Left lung (tissue), 14 donors: ENCODE measurements at places on chromosomes 5 and 9.

- no peak for DNase-seq
Observed at GRCh38 chr5:42268630-42269029, 154.6 kb upstream of the GHR start.

DNA sequence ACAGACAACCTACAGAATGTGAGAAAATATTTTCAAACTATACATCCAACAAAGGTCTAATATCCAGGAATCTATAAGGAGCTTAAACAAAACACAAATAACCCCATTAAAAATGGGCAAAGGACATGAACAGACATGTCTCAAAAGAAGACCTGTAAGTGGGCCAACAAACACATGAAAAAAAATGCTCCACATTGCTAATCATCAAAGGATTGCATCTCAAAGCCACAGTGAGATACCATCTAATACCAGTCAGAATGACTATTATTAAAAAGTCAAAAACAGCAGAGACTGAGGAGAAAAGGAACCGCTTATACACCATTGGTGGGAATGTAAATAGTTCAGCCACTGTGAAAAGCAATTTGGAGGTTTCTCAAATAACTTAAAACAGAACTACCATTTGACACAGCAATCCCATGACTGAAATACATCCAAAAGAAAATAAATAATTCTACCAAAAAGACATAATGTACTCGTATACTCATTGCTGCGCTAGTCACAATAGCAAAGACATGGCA is 39.1 kb upstream of the C5orf63 start:
- no peak for DNase-seq

GRCh38 chr9:128026773-128027541 is 40.2 kb downstream of the NAIF1 start:
- no peak for DNase-seq

GRCh38 chr5:125536582-125536981 is 790.1 kb upstream of the ZNF608 start:
- no peak for DNase-seq

- DNase-seq: no peak
Observed at GRCh38 chr9:134568116-134568515, 73.5 kb upstream of the COL5A1 start.

DNA sequence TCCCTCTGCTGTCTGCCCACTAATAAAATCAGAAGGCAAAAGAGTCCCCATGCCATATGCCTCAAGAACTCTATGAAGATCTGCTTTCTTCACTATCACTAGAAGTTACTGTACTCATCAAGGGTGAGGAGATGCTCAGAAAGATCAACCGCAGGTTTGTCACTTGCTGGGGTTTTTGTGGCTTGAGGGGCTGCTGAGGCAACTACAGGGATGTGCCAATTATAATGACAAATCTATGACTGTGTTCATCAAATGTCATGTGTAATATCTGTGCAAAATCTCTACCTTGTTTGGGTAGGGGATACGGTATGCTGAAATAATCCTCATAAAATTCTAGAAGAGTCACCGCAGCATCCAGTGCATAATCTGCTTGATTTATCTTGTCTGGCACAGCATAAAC is 13.0 kb downstream of the ERAP1 start:
- no peak for DNase-seq

GRCh38 chr5:179679014-179679674 is 1.7 kb downstream of the CBY3 start:
- peak; percentile 91 for DNase-seq

GRCh38 chr5:179964015-179964414 is 56.3 kb upstream of the TBC1D9B start:
- no peak for DNase-seq

GRCh38 chr9:20447291-20447690 is 175.0 kb downstream of the MLLT3 start:
- no peak for DNase-seq

- no peak for DNase-seq
Observed at GRCh38 chr5:125043781-125044391, 297.4 kb upstream of the ZNF608 start.

- DNase-seq: no peak
Observed at GRCh38 chr5:178387856-178388190, 155.2 kb upstream of the PHYKPL start.

DNA sequence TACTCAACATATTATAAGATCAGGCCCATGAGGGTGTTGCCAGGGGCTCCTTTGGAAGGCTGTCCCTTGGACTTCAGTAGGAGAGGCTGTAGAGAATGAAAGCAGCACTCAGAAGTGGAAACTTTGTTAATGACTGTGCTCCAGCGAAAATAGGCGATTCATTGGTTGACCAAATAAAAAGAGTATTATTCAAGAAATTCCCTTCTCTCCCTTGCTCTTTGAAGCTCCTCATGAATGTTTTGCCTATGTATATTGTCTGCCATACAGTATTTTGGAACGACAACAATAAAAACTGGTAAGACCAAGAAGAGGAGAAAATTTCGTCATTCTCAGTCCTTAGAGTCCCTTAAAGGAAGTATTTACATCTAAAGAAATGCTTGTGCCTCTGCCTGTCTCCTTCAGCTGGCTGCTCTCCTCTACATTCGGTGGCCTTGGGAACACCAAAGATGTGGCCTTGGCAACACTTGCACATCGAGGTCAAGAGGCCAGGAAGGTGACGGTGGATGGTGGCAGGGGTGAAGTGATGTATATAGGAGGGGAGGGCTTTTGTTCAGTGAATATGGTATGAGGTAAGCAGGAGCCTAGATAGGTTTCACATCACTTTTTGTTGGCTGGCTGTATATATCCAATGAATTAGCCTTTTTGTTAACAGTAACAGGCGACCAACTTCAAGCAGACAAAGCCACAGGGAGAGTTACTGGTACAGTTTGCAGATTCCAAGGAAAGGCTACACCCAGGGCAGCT is 95.0 kb upstream of the ACTBL2 start:
- no peak for DNase-seq

DNA sequence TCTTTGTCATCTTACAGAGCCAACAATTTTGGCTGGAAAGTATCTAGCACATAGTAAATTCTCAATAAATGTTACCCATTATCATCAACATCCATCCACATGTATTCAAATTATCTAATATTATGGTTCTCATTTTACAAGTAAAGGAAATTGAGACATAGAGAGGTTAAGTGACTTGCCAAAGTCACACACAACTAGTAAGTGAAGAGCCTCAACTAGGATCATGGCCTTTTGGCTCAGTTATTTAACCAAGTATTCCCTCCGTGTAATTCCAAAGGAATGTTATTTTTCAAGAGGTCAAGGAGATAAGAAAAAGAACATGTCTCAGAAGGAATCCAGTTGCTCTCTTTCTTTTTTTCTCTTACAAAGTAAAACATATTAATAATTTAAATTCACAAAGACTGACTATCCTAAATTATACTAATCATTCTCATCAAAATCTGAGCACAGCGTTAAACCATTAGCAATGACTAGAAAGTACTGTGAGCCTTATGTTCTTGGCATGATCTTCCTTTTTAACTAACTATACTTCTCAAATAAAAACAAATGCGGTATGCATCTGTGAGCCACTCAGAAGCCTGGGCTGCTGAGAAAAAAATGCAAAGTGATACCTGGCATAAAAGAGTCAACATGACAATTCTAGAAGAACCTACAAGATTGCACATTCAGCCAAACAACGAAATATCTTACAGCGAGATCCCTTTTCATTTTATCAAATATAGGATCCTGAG is 350.9 kb downstream of the GLIS3 start:
- DNase-seq: peak; percentile 67

- DNase-seq: no peak
Observed at GRCh38 chr5:128825826-128826225, 139.5 kb upstream of the SLC27A6 start.

DNA sequence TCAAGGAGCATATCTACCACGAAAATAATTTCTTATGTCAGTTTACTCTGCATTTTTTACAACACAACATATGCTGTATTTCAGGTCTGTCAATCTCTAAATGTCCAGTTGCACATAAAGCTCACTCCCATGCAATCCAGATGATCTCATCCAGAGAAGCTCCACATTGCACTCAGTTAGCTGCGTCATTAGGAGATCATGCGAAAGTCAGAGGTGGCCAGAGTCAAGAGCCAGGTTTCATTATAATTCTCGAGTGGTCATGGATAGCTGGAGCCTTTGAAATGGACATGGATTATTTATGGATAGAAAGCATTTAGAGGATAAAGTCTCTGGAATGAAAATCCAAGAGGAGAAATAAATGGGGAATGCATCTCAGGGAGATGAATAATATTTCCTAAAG is 232.3 kb downstream of the GAS1 start:
- DNase-seq: no peak

GRCh38 chr5:129902816-129903215 is 1.4 kb upstream of the CHSY3 start:
- no peak for DNase-seq

- DNase-seq: no peak
Observed at GRCh38 chr5:93616538-93617174, 33.6 kb downstream of the NR2F1 start.

GRCh38 chr9:97938081-97938644 is at the start of gene HEMGN:
HEMGN (minus strand) TSS chr9:97938172; CDS start chr9:97938136, 36 bp downstream.
- DNase-seq: no peak

DNA sequence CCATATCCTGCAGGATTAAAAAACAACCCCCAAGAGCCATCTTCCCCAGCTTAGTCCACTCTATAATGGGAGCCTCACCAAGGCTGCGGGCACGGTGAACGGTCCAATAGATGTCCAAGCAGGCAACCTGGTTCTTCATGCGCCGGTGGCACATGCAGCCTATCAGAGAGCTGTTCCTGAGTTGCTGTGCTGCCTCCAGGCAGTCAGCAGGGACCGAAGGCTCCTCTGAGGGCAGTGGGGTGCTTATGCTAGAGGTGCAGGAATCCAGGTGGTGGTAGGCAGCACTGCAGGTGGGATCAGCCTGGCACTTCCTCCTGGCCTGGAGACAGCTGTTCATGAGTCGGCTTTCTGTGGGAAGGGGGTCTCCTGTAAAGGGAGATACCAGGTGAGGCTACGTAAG is 10.2 kb downstream of the GFRA3 start:
- no peak for DNase-seq

GRCh38 chr5:127820910-127821553 is 117.8 kb downstream of the CCDC192 start:
- DNase-seq: no peak

GRCh38 chr5:121850272-121850671 is 1.4 kb upstream of the FTMT start:
- DNase-seq: no peak

- DNase-seq: no peak
Observed at GRCh38 chr9:14547245-14548060, 145.8 kb downstream of the ZDHHC21 start.

- no peak for DNase-seq
Observed at GRCh38 chr5:161311965-161312364, 234.6 kb downstream of the GABRB2 start.

DNA sequence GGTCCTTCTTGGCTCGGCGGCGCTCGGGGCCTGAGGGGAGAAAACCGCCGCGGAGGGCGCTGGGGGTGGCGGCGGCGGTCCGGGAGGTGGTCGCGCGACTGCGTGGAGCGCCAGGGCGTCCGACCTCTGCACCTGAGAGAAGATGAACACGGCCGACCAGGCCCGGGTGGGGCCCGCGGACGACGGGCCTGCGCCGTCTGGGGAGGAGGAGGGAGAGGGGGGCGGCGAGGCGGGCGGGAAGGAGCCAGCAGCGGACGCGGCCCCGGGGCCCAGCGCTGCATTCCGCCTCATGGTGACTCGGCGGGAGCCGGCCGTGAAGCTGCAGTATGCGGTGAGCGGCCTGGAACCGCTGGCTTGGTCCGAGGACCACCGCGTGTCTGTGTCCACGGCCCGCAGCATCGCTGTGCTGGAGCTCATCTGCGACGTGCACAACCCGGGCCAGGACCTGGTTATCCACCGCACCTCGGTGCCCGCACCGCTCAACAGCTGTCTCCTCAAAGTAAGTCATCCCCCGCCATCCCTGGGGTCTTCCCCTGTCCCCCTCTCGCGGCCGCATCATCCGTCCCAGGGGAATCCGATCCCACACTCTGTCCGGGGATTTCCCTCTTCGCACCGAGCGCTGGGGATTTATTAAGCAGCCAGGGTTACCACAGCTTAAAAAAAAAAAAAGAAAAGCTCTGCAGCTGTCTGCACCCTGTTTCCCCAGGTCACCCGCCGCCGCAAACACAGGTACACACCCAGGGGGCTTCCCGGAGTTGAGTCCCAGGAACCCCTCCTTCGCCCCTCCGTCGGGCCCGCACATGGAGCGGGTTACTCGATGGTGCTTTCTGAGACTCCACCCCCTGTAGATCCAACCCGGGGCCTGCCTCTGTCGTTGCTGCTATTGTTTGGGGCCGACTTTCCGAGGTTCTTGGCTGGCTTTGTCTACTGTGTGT is at the start of gene GTF3C4:
TSS of gene GTF3C4 (plus strand) at position 8 of the 935 bp plus-strand sequence. CDS start at position 143, 135 bp downstream.
- DNase-seq: peak; percentile 39

DNA sequence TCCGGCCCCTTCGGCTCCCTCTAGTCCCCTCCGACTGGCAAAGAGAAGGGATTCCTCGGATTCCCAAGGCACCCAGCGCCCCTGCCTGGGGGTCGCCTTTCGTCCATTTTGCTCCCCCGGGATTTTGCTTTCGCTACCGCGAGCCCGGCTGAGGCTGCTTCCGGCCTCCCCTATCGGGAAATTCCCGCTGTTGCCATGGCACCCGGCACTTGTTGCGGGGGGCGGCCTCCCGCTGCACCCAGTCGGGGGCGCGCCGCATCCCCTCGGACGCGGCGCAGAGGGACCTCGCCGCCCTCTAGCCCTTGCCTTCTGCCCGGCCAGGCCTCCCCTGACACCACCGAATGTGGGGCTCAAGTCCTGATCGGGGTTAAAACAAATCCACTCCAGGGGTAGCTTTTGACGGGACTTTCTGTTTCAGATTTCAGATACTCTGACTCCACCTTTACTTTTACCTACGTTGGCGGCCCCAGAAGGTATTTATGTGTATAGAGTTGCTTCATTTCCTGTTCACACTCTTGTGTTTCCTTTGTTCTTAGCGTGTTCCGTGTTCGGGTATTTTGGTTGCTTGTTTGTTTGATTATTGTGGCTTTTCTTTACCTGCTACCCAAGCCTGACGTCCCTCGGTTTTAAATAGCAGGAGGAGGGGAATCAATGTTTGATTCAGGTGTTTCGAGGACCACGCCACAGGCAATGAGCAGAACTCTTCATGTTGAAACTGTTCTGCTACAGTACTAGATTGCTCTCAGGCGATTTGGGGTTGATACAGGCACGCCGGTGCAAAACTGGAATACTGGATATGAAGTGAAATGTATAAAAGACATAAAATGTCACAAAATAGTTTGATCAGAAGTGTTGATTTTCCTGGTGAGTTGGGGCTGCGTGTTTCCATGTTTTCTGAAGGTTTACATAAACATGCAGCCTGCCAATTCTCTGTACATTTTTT is 1.5 kb downstream of the PARP8 start:
- peak; percentile 76 for DNase-seq

DNA sequence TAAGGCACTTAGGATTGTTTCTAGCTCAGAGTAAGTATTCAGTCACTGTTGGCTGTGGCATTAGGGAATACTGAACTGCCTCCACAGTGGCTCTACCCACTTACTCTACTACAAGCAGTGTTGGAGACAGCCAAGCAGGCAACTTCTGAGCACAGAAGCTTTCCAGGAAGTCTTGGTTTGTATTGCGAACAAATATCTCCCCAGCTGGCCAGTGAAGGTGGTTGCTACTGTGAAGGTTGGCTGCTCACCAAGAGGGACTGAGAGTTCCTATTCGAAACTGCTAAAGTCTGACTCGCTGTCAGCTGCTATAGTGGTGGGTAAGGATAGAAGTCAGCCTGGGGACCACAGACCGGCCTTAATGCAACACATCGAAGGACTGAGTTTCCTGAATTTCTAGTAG is 319.1 kb downstream of the KIF4B start:
- no peak for DNase-seq

- no peak for DNase-seq
Observed at GRCh38 chr9:17742067-17742466, 163.2 kb downstream of the SH3GL2 start.
